Stimulated activated CD4-positive, alpha-beta T cell treated with anti-CD3 and anti-CD28 coated beads, Interleukin-15, amount 100 ng/mL, for 1 hour (primary cell): ENCODE measurements at places on chromosomes 3 and 15.

DNA sequence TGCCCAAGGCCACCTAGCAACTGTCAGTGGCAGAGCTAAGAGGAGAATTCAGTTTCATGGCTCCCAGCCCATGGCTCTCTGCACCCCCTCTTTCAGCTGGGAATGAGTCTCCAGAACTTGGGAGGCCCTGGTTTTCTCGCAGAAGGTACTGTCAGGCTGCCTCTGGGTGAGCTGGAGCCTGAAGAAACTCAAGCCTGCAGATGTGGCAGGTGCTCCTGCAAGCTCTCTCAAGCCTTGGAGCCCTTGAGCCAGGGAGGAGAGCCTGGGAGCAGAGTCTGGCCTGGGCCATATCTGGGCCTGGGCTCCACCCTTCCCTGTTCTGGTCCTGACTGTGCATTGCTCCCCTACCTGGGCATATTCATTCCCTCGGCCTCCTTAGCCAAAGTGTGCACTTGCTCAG is 74.4 kb upstream of the TLE3 start:
- no peak for DNase-seq

GRCh38 chr3:53171827-53172505 is 11.0 kb downstream of the PRKCD start:
- no peak for DNase-seq

DNA sequence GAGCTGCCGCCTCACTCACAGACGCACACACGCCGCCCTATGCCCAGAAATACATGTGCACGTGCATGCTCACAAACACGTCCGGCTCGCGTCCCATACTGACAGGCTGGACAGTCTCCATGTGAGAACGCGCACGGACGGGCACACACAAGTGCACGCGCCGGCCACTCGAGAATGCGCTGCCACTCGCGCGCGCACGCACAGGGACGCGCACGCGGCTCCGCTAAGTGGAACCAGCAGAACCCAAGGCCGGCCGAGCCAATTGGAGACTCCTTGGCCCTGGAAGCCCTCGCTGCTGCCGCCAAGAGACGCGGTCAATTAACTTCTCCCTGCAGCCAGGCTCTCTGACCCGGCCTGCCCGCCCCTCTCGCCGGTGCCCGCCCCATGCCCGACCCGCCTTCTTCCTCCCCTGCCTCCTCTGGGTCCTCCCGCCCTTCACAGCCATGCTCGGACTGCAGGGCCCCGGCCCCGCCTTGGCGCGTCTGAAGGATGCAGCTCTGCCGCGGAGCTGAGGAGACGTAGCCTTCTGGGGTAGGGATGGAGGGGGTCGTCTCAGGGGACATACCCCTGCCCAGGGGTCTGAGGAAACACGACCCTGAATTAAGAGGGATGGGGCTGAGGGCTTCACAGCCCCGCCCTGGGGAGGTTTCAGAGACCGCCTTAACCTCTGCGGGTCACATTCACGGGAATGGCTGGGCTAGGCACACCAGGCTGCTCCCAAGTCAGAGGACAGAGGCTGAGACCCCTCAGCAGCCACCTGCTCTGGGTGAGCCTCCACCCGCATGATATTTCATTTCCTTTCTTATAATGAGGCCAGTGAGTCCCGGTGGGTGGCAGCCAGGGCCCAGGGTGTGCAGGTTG is 15.0 kb downstream of the PTH1R start:
- no peak for DNase-seq

DNA sequence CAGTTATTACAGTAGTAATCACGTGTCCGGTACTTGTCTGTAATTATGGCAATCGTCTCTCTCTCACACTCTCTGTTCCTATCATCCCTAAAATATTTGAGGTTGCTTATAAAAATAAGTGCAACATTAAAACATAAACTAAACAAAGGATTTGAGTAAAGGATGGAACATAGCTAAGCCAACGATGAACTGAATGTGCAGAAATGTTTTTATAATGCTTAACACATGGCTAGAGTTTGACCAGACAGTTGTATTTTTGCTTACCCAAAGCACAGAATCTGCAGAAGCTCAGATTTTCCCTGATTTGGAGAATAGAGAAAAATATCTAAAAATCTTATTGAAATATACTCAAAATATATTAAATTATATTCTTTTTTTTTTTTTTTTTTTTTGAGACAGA is 1030.9 kb downstream of the NAALADL2 start:
- no peak for DNase-seq

GRCh38 chr15:30885814-30886213 is 17.9 kb upstream of the FAN1 start:
- DNase-seq: no peak

DNA sequence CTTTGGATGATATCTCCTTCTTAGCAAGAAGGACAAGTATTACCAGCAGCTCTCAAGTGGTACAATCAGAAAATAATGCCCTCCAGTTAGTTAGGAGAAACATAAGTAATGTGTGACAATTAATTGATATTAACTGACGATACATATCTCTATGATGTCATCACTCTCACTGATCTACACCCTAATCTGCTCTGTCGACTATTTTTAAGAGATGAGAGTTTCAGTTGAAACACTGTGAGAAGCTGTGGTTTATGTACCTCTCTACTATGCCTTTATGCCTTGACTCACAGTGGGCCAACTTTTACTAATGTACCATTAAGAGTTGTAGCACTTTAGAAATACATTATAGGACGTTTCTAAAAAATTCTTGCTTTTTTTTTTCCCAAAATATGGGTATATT is 8.6 kb downstream of the CEP152 start:
- no peak for DNase-seq

DNA sequence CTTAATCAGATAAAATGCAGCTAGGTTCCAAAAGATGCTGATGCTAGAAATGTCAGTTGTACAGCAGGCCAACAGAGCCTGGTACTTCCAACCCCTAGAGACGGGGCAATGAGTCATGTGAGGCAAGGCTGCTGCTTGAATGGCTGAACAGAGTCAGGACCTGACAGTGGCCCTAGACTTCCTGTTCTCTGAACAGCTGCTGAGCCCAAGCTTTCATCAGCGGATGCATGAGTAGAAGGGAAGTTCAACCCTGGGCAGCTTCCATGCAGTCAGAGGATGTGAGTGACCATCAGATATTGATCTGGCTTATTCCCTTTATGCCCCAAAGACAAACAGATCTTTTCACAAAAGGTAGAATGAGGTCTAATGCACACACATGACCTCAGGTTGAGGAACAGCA is 282.9 kb upstream of the COL8A1 start:
- no peak for DNase-seq

DNA sequence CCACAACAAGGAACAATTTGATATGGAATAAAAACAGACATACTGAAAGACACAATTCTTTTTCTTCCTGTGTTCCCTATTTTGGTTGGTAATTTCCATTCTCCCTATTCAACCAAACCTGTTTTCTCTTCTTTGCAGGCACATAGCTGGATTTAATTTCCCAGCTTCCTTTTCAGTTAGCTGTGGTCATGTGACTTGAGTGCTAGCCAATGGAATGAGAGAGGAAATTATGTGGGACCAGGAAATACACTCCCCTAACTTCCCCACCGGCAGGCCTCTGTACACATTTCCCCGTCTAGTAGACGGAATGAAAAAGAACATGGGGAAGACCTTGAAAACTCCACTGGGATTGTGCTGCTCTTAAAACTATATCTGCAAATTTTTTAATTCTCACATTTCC is 351.6 kb downstream of the TBC1D5 start:
- no peak for DNase-seq

GRCh38 chr3:115361806-115362205 is 214.7 kb upstream of the ZBTB20 start:
- no peak for DNase-seq

DNA sequence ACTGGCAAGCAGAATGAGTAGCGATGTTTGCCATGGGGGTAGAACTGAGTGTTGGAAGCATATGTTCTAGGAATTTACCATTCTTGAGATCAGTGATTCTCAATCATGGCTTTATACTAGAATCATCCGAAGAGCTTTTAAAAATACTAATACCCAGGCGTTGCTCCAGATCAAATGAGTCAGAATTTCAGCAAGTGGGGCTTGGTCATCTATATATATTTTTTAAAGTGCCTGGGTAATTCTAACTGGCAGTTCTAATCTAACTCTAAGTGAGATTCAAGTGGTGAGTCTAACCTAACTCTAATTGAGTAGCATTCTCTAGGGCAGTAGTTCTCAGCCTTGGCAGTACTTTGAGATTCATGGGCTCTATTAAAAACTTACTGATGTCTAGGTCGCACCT is 20.8 kb downstream of the TM4SF1 start:
- no peak for DNase-seq
